Stomach (tissue), 19 donors: ENCODE measurements at places on chromosomes 6 and 20. TPM values are rescaled to one million over a fixed set of nuclear protein-coding genes. Genes with fewer than 3 reads are reported as not detected.

DNA sequence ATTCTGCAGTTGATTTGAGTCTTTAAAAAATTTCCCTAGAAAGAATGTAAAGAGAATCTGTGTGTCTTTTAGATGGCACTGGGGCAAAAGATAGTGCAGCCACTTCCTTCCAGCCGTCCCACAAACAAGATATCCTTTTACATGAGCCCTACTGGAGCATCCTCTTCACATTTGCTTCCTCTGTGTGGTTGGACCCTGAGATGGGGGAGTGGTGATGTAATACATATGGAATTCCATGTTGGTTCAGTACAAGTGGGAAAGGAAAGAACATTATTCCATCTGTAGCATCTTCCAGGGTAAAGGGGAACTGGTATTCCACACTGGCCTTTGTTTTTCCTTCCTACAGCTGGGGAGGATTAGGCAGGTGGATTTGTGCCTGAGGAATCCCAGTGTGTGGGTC lies 78.9 kb upstream of the ISM1 start:
- DNase-seq = no peak
- H3K27ac ChIP-seq = no peak overlapping the region

- H3K4me1 ChIP-seq = no peaks in the 10 kb centered on the region
- H3K27me3 ChIP-seq = no peaks in the 10 kb centered on the region
- no peak for DNase-seq
These were observed 15.9 kb downstream of the TMEM200A start for GRCh38 chr6:130381459-130382380.

DNA sequence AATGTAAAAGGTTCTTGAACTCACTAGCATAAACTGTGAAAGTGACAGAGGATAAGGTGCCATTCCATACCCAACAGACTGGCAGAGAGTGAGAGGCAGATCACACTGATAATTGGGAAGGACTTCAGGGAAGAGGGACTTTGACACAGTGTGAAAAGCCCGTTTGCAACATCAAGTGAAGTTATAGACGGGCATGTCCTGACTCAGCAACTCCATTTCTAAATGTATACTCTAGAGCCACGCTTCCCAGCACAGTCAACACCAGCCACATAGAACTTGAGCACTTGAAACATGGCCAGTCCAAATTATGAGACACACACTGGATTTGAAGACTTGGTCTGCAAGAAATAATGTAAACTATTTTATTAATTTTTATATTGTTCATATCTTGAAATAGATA lies 45.9 kb upstream of the XRN2 start:
- no peaks in the 10 kb centered on the region for H3K36me3 ChIP-seq
- no peaks in the 10 kb centered on the region for H3K27me3 ChIP-seq
- H3K27ac ChIP-seq = no peak overlapping the region
- H3K4me1 ChIP-seq = no peaks in the 10 kb centered on the region

GRCh38 chr20:44056010-44056698 lies 130.8 kb downstream of the JPH2 start:
- H3K27ac ChIP-seq = no peak overlapping the region
- H3K4me1 ChIP-seq = no peaks in the 10 kb centered on the region
- H3K4me3 ChIP-seq = no peak overlapping the region

DNA sequence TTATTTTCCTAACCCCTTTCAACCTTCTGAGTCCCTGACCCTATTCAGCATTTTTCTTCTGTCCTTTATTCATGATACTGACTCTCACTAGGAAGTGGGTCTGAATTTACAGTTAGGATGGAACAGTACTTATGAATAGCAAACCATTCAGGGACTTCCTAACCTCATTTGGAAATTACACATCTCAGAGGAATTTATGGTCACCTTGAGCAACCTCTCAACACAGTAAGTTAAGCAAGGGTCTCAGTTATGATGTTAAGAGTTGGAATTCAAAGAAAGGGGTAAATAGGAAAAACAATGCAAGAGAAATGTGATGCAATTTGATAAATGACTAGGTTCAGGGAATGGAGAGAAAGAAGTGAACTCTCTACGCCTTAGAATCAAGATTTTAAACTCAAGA lies 97.3 kb downstream of the GPR6 start:
- H3K27ac ChIP-seq = no peak overlapping the region
- DNase-seq = no peak
- no peaks in the 10 kb centered on the region for H3K4me1 ChIP-seq

DNA sequence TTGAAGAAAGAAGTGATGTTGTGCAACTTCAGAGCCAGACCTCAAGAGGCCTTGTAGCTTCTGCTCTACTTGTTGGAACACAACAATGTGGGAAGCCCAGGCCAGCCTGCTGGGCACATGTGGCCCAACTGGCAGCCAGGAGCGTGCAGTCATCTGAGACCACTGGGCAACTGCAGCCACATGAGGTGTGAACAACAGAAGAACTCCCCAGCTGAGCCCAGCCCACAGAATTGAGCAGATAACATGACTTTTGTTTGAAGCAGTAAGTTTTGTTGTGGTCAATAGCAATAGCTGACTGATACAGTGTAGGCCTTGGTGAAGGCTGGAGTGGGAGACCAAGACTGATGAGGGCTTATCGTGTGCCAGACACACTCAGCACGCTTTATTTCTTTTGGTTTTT lies 8.6 kb upstream of the ADAM33 start:
- peaks cover 18% of the 10 kb centered on the region for H3K4me1 ChIP-seq
- no peaks in the 10 kb centered on the region for H3K36me3 ChIP-seq
- no peak overlapping the region for H3K4me3 ChIP-seq

DNA sequence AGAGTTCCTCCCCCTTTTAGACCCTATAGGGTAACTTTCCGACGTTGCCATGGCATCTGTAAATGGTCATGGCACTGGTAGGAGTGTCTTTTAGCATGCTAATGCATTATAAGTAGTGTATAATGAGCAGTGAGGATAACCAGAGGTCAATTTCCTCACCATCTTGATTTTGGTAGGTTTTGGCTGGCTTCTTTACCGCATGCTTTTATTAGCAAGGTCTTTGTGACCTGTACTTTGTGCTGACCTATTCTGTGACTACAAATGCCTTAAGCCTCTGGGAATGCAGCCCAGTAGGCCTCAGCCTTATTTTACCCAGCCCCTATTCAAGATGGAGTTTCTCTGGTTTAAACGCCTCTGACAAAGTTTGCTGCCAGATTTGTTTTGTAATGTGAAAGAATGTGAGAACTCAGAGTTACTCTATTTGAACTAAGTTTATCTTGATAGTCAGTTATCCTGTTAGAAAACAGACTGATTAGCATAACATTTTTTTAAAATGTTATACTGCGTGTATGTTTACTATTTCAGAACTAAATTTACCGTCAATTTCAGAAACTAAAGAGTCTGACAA lies 111.3 kb upstream of the PRSS16 start:
- H3K27me3 ChIP-seq = peaks cover 15% of the 10 kb centered on the region
- no peak for DNase-seq
- no peak overlapping the region for H3K4me3 ChIP-seq
- H3K4me1 ChIP-seq = no peaks in the 10 kb centered on the region

Gene ZKSCAN8
- total RNA-seq = 11.1 TPM

Gene ATP6V1G2
- 2.3 TPM for total RNA-seq

Gene AHCY
- 126 TPM for total RNA-seq

Gene OTOR
- not detected for total RNA-seq

Gene GTSF1L
- total RNA-seq = not detected
